ENCODE measurements at places on chromosomes 13 and 19. TPM values are rescaled to one million over a fixed set of nuclear protein-coding genes. Genes with fewer than 3 reads are reported as not detected.

GRCh38 chr13:85985797-85986196, 186.6 kb upstream of the SLITRK6 start:
- no peak for DNase-seq

The NDUFA11 gene
- polyA plus RNA-seq: 168 TPM

The FDX2 gene
- polyA plus RNA-seq: 19.0 TPM

- DNase-seq: no peak
These were observed 187.6 kb downstream of the STK24 start for GRCh38 chr13:98389319-98389718.

GRCh38 chr13:110715395-110716246, 2.1 kb downstream of the ING1 start:
- peak; percentile 97 for DNase-seq

- no peak for DNase-seq
These were observed 30.7 kb downstream of the ZNF793 start for GRCh38 chr19:37537391-37537947.

DNA sequence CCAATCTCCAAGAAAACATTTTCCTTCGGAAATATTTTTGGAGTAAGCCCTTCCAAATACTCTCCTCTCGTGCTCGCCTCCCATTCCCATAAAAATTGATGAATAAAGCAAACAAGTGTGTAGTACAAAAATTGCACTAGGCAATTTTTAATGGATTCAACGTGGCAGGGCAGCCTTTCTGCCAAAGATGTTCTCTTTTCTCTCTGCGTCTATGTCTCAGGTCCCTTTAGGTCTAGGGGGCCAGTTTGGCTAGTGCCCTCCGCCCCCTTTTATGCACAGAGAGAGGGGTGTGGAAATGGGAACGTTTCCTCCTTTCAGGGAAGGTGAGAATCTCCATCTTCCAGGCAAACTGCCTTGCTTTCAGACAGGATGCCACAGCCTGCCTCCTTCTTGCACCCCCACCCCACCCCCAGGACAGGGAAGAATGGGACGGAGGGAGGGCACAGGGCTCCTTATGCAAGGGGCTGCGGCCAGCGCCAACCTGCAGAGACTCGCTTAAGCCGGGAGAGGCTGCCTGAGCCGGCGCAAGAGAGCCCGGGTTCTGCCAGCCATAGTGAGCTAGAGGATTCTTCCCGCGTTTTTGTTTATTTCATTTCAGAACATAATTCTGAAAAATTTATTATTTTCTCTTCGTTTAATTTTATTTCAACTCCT, 2.7 kb upstream of the ZIC2 start:
- no peak for DNase-seq

The HOMER3 gene
- polyA plus RNA-seq: 49.3 TPM

- no peak for DNase-seq
These were observed 53.3 kb downstream of the MBD3L2B start for GRCh38 chr19:6967967-6968366.

The TUBB4A gene
- polyA plus RNA-seq: 30.8 TPM

The WTIP gene
- polyA plus RNA-seq: 35.9 TPM

GRCh38 chr19:2239771-2240770, 3.4 kb downstream of the SF3A2 start:
- DNase-seq: no peak

- no peak for DNase-seq
These were observed 19.2 kb upstream of the ZC3H13 start for GRCh38 chr13:46071590-46072249.

The C13orf42 gene
- polyA plus RNA-seq: 0.52 TPM

- DNase-seq: no peak
These were observed 164.2 kb downstream of the FOXO1 start for GRCh38 chr13:40502236-40502635.

- no peak for DNase-seq
These were observed 38.8 kb downstream of the SHISA2 start for GRCh38 chr13:26012995-26013394.

The CYP2A7 gene
- 0.16 TPM for polyA plus RNA-seq

- DNase-seq: peak; percentile 59
These were observed 70.5 kb upstream of the ZNF420 start for GRCh38 chr19:37007587-37008220.

DNA sequence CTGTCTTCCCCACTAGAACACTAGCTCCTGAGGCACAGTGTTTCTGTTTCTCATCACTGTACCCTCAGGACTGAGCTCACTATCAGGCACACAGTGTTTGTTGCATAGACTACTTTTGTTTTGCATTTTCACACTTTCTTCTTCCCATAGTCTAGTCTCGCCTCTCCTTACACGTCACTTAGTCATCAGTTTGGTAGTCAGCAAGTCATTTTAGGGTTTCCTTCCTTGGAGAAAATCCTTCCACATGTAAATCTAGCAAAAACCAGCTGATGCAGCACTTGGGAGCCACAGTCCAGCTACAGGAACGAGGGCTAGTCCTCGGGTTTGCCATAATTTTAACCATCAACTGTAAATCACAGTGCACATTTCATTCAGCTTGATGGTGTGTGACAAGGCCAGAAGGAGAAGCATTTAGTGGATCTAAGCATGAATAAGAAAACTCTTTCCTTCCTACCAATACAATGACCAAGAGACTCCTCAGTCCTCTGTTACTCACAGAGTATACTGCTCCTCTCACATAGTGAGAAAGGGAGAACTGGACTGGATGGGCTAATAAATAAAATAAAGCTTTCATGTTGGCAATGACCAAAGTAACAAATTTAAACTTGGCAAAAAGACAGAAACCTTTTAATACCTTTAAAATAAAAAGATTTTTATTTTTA, 221.0 kb downstream of the KLF12 start:
- no peak for DNase-seq

DNA sequence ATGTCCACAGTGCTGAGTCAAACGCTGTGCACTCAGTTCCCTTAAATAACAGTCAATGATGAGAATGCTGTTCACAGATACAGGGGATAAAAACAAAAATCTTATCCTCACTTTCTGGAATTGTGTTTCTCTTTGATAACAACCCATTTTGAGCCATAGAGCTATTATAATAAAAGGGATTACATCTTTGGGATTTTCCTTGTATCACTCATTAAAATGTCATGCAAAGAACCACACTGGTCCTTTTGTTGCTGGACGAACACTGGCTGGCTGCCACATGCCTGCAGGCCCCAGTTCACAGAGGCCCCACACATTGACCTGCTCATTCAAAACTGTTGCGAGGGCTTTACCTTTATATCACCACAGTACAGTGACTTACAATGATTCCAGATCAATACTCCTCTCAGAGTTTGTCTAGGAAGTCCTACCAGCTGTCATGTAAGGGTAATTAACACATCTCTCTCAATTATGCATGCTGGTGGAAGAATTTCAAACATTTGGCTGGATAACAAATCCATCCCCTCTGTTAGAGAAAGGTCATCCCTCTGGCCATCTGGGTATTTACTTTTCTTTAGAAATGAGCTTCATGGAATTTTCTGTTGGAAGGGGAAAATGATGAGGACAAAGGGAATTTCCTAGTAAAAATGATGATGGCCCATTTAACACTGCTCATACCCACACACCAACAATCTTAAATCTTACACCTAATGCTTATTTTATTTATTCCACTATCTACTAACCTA, 85.9 kb downstream of the MBNL2 start:
- no peak for DNase-seq

DNA sequence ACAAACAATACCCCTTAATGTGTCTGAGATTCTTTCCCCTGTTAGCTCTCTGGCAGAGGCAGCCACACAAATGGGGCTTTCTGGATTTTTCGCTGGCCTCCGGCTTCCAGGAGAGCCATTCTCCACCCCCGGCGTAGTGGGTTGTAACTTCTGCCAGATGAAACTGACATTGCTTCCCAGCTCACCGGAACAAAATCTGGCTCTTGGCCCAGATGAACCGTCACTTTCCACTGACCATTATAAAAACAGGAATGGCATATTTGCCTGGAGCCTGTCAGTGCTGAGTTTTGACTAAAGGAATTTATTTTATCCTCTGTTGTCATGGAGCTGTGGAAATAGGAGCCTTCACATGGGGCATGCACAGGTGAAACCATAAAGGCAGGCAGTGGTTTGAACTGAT, 120.6 kb upstream of the GPR12 start:
- no peak for DNase-seq

- no peak for DNase-seq
These were observed 12.0 kb downstream of the TGDS start for GRCh38 chr13:94583926-94584325.

DNA sequence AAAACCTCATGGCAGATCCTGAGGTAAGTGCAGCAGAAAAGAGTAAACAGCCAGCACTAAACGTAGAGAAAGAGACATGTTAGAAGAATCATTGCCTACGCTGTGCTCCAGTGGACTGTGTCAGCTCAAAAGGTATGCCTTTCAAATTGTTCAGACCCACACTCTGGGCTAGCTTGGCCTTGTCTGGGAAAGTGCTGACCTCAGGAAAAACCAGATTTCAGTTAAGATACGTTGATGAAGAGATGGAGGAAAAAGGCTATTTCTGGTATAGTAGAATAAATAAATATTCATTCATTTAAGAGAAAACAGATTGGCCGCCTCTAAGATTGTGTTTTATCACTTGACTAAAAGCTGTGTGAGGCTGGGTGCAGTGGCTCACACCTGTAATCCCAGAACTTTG, 9.6 kb upstream of the SUCLA2 start:
- no peak for DNase-seq

DNA sequence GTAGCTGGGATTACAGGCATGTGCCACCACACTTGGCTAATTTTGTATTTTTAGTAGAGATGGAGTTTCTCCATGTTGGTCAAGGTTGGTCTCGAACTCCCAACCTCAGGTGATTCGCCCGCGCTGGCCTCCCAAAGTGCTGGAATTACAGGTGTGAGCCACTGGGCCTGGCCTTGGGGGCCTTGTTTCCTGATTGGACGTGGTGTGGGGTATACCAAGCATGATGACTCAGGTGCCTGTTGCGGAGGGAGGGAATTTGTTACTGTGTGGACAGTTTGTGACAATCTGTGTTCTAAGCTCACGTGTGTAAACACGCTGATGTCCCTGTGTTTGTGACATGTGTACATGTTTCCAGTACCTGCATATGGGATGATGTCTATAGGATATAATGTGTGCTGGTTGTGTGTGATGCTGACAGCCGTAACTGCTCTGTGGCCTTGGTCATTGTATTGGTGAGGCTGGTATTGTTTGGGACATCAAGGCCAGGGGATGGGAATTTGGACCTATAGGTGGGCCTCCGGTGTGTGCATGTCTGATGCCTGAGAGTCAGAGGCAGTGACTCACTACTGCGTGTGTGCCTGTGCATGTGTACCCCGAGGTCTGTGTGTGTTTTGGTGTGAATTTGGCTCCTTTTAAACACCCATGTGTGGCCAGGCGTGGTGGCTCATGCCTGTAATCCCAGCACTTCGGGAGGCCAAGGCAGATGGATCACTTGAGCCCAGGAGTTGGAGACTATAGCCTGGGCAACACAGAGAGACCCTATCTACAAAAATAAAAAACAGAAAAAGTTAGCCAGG, 1.6 kb upstream of the EGLN2 start:
- no peak for DNase-seq

- DNase-seq: no peak
These were observed 8.5 kb upstream of the CEACAM7 start for GRCh38 chr19:41696402-41697197.

DNA sequence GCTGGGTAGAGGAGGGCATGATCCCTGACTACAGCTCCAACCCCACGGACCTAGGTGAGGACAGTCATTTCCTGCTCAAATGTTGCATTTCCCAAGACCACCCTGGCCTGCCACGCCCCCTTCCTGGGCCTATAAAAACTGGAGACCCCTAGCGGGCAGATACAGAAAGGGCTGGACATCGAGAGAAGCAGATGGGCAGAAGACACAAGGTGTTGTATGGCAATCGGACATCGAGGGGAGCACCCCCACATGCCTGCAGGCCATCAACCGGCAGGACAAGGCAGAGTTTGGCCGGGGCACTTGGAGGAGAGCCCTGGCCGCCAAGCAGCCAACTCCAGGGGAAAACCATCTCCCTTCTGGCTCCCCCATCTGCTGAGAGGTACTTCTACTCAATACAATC, 746.4 kb downstream of the PCDH9 start:
- no peak for DNase-seq

- no peak for DNase-seq
These were observed 18.1 kb upstream of the CELF5 start for GRCh38 chr19:3206216-3206953.

DNA sequence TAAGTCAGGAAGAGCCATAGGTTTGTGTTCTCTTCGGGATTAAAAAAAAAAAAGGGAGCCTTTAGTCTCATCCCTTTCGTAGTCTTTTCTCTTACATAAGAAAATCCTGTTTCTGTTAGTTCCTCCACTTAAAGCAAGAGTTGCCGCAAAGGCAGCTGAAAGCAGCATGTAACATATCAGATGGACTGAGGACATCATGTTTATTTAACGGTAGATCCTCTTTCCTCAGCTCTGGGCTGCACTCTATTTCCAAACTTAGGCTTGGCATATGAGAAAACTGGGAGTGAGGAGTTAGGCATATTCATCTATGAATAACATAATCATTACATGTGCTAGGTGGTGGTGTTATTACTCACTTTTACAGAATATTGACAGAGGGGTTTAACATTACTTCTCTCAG, 391.2 kb downstream of the KLF12 start:
- no peak for DNase-seq

DNA sequence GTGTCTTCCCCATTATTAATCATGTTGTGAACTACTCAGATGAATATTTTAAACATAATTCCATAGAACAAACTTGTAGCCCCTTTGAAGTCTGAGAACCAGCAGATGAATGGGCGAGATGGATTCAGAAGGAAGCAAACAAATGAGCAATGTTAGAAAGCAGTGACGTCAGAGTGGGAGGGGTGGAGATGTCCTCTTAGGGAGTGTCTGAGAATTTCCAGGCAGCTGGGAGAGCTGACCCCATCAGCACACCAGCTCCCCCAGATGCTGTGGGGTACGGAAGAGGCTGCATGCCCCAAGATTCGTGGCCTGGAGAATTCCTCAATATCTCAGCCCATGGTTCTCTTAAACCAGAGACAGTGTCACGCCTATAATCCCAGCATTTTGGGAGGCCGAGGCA, 68.6 kb downstream of the DPF1 start:
- DNase-seq: no peak

- no peak for DNase-seq
These were observed 1.3 kb downstream of the LAMP1 start for GRCh38 chr13:113298043-113298945.

The ISYNA1 gene
- 143 TPM for polyA plus RNA-seq

DNA sequence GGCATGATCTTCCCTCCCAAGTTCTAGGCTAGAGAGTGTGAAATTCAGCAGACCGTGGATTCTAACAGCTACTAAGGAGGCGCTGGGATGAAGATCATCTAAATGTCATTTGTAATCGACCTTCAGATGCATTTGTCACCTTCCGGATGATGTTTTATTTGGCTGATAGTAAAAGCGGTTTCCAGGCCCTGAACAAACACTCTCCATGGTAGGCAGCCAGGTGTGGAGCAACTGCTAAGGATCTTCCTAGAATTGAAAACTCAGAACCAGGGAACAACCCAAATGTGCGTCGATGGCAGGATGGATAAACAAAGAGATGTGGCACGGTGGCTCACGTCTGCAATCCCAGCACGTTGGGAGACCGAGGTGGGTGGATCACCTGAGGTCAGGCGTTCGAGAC, 107.2 kb upstream of the CACNA1A start:
- no peak for DNase-seq

DNA sequence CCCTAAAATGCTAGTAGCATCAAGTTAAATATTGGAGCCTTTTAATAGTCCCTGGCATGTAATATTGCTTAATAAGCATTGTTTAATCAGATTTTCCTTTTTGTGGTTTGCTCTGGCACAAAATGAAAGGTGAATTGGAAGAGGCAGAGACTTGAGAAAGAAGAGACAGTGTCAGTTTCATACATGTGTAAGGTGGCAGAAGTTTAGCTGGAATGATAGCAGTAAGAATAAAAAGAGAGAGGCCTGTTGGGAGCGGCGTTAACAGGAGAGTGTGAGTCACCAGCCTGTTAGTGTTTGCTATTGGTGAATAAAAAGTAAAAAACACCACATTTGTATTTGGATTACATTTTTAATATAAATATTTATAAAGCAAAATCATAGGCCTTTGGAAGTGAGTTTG, 145.3 kb downstream of the PDS5B start:
- DNase-seq: no peak

Measured in left renal cortex interstitium (tissue), 4 donors.